ENCODE measurements at places on chromosomes 4 and X. TPM values are rescaled to one million over a fixed set of nuclear protein-coding genes. Genes with fewer than 3 reads are reported as not detected.
A peak's percentile ranks its signal among the peaks of the same experiment; 100 is the strongest.

DNA sequence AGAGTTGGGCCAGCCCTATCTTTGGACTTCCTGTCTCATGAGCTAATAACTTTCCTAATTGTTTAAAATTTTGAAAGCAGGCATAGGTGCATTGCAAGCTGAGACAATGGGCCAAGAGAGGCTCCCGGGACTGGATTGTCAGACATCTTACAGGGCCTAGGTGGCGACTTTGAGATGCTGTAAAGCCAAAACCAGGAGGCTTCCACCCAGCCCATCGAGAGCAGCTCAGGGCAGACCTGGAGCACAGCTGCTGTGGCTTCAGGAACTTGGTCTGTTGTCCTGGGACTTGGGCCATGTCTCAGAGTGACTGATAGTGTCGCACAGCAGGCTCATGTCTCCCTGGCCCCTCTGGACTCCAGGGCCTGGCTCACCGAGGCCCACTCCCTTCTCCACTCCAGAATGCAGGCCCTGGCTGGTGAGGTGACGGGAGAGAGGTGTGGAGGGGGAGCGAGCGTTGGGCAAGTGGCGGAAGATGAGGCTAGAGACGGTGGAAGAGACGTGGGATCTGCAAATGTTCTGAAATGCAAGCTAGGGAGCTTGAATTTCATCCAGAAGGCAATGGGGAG, 24.1 kb upstream of the MTM1 start:
- DNase-seq = peak; percentile 41

GRCh38 chr4:6562931-6563901, 11.8 kb upstream of the MAN2B2 start:
- DNase-seq = no peak

GRCh38 chr4:185341377-185341776, 54.3 kb downstream of the LRP2BP start:
- no peak for DNase-seq

DNA sequence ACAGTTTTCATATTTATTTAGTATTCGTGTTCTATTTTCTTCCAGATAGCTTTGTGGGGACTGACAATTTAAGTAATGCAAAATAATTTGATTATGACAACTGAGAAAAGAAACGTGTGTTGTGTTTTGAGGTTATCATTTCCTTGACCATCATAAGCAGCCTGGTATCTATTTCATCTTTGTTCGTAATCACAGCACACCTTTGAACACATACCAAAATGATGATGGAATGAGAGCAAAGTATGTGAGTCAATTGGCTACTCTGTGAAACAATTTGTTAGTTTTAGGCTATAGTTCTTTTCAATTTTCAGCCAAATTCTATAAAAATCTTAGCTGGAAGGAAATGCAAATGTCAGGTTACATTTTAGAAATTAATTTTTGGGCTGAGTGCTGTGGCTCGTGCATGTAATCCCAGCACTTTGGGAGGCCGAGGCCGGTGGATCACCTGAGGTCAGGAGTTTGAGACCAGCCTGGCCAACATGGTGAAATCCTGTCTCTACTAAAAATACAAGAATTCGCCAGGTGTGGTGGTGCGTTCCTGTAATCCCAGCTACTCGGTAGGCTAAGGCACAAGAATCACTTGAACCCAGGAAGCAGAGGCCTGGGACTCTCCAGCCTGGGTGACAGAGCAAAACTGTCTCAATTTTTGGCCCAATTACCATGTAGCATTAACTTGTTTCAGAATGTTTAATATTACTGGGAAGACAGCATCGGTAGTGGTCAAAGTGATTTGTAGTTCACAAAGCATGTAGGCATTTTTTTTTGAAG, 1.1 kb upstream of the DUSP21 start:
- DNase-seq = no peak

GRCh38 chr4:153036931-153037482, 100.9 kb downstream of the FHDC1 start:
- no peak for DNase-seq

DNA sequence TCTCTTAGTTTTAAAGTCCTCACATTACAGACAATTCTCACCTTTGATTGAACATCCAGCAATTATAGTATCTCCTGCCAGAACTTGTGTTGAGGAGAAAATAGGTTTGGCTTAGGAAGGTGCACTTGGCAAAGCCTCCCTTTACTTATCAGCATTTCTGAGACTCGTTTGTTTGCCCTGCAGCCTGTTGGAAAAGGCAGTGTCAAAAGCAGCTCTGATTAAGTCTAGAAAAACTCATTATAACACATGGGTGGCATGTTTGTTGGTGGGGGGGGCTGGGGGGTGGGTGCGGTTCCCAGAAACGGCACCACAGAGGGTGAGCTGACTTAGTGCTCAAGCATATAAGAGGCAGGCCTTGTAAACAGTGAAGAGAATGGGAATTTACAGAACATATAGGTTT, 21.7 kb upstream of the PUDP start:
- DNase-seq = no peak

GRCh38 chr4:119321921-119322687, at the start of gene FABP2:
Gene FABP2 (minus strand): TSS chr4:119322138. CDS start chr4:119322102, 36 bp downstream.
- no peak for DNase-seq

The ARHGAP24 gene
- total RNA-seq = not detected

The BDH2 gene
- total RNA-seq = 16.5 TPM

DNA sequence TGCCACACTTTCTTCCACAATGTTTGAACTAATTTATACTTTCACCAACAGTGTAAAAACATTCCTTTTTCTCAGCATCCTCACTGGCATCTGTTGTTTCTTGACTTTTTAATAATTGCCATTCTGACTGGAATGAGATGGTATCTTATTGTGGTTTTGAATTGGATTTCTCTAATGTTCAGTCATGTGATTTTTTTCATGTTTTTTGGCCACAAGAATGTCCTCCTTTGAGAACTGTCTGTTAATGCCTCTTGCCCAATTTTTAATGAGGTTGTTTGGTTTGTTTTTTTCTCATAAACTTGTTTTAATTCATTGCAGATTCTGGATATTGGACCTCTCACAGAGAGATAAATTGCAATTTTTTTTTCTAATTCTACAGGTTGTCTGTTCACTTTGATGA, 1195.2 kb downstream of the TECRL start:
- no peak for DNase-seq

The TDO2 gene
- total RNA-seq = not detected

- DNase-seq = peak; percentile 71
Measured at GRCh38 chr4:184473499-184474262, 669 bp downstream of the IRF2 start.

GRCh38 chr4:19438233-19438632, 813.5 kb upstream of the SLIT2 start:
- no peak for DNase-seq

The YY2 gene
- 1.3 TPM for total RNA-seq

DNA sequence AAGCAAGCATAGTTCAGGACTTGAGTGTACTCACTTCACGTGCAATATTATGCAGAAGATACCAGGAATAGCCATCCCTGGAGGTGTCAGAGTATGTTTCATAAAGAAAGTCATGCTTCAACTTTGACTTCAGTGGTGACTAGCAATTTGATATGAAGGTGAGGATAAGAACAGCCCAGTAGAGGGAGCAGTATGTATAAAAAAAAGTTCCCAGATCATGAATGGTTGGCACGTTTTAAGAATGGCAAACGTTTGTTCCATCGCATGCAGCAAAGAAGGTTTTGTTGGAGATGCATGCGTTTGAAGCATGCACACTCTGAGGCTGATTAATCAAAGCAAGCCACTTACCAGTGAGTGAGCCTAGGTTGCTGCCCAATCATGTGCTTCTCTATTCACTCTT, 33.5 kb upstream of the SLITRK4 start:
- no peak for DNase-seq

The GPRASP3 gene
- total RNA-seq = 2.0 TPM

The AMTN gene
- not detected for total RNA-seq

GRCh38 chr4:77854431-77855111, 8.1 kb upstream of the MRPL1 start:
- peak; percentile 76 for DNase-seq

- peak; percentile 65 for DNase-seq
Measured at GRCh38 chr4:83388313-83388676, 53.6 kb upstream of the HPSE start.

GRCh38 chrX:4830880-4831557, 1117.6 kb upstream of the PRKX start:
- no peak for DNase-seq

GRCh38 chrX:82816562-82816961, 691.5 kb upstream of the POU3F4 start:
- no peak for DNase-seq

Data from activated CD8-positive, alpha-beta memory T cell treated with anti-CD3 and anti-CD28 coated beads, Interleukin-2, amount 10 ng/mL, durations not matched to agents 7 days and 5 days (primary cell).